ENCODE measurements at places on chromosomes 13 and 19.

DNA sequence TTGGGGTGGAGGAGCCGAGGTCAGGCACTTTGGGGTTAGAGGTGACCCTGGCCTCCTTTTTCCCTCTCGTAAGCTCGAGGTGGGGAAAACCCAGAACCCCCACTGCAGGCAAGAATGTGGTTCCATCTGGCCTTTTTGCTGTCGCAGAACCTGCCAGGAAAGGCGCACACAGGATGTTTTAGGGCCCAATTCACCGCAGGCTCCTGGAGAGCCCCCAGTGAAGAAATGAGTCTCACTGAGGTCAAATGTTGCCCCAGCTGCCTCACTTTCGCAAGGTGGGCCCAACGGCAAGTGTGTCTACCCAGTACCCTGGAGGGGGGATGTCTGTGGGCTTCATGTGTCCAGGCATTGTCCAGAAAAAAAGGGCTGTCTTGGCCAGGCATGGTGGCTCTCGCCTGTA, 61.8 kb downstream of the PEX11G start:
- DNase-seq = no peak

- DNase-seq = no peak
Measured at GRCh38 chr19:10892256-10892655, 20.9 kb downstream of the CARM1 start.

GRCh38 chr19:30443531-30444252, 71.5 kb downstream of the ZNF536 start:
- DNase-seq = no peak

DNA sequence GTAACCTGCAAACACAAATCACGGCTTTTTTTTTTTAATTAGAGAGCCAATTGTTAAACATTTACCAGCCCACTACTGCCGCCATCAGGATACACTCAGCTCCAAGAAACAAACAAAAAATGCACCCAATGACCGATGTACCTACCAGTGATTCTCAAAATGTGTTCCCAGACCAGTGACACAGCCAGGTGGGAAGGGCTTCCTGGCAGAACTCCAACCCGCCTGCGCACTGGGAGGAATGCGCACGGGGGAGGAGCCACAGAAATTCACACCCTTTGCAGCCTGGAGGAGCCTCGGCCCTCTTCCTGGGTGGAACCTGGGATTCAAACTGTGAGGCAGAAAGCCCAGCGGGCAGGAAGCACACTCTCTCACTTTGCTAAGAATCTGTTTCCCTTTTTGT, 255.9 kb downstream of the TBC1D4 start:
- no peak for DNase-seq

DNA sequence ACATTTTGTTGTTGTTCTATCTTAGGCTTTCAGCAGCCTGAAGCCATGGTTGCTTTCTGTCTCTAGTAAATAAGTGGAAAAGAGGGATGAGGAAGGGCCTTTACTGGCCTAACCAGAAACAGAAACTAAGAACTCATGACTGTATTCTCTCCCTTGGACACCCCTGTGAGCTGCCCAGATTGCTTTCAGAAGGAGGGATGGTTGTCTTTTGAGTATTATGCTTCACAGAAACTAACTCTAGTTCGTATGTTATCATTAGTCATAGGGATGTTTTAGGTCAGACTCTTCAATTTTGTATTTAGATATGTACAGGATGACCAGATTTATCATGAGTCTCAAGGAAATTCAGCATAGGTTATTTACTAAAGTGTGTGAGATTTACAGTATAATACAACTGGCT, 17.5 kb downstream of the BORA start:
- DNase-seq = no peak

- no peak for DNase-seq
Measured at GRCh38 chr13:43991773-43992201, 112.1 kb downstream of the LACC1 start.

GRCh38 chr13:110185696-110186095, 121.3 kb downstream of the COL4A1 start:
- no peak for DNase-seq

GRCh38 chr19:13427273-13428051, 78.8 kb downstream of the CACNA1A start:
- DNase-seq = no peak

DNA sequence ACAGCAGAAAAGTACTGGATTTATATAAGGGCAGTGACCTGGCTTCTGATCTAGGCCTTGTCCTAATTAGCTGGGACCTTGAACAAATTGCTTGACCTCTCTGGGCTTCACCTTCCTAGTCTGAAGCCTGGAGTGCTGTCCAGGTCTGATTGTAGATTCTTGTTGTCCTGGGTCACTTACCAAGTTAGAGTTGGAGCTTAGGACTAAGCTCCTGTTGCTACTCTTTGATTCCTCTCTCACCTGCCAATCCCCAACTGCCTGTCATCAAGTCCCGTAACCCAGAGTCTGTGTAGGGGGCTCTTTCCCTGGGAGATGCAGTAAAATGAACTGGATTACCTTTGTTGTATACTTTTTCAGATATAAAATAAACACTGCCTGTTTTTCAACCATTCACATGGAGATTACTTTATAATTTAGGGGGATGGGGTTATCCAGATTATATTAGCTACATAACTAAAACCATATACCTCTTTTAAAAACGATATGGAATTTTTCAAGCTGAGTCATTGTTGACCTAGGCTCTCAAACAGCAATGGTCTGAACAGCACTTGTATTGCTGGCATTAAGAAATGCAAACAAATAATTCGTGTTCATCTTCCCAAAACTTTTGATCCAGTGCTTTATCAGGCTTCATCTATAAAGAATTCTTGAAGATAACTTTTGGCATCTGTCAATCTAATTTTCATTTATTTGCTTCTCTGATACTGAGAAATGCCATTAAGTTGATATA, 5.8 kb downstream of the ARHGAP35 start:
- DNase-seq = no peak

- DNase-seq = no peak
Measured at GRCh38 chr13:99605420-99606323, 104.4 kb downstream of the TM9SF2 start.

DNA sequence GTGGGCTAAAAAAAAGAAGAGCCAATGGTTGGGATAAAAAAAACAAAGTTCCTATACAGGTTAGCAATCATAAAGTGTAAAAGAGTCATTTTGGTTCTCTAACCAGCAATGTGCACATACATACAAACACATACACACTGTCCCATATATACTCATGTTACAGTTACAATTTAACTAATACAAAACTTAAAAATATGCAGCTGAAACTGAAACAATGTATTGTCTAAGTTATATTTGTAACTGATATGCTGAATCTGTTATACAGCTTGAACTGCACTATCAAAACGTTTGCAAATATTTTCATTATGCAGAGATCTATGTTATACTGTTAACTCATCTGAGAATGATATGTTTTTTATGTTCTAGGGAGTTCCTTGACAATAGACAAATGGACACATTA, 173.7 kb downstream of the KLF12 start:
- no peak for DNase-seq

GRCh38 chr19:2491130-2491801, 15.3 kb downstream of the GADD45B start:
- DNase-seq = peak; percentile 85

Measured in HFFc6 (cell line).